Dermis microvascular lymphatic vessel endothelial cell (primary cell): ENCODE measurements at places on chromosomes 1 and 21. TPM values are rescaled to one million over a fixed set of nuclear protein-coding genes. Genes with fewer than 3 reads are reported as not detected.

Gene MMEL1
- total RNA-seq = 2.8 and 3.6 TPM in 2 replicates

Gene KIF2C
- 9.7 and 21.3 TPM in 2 replicates for total RNA-seq

Gene GPX7
- total RNA-seq = 15.0 and 20.7 TPM in 2 replicates

Gene PSMD4
- 192 and 200 TPM in 2 replicates for total RNA-seq

Gene IVL
- total RNA-seq = not detected in 2 replicates

Gene TCHH
- total RNA-seq = under 0.01 TPM in 2 replicates
